Trophoblast cell (in vitro differentiated cells and primary cell): ENCODE measurements at places on chromosomes 11 and 22.

DNA sequence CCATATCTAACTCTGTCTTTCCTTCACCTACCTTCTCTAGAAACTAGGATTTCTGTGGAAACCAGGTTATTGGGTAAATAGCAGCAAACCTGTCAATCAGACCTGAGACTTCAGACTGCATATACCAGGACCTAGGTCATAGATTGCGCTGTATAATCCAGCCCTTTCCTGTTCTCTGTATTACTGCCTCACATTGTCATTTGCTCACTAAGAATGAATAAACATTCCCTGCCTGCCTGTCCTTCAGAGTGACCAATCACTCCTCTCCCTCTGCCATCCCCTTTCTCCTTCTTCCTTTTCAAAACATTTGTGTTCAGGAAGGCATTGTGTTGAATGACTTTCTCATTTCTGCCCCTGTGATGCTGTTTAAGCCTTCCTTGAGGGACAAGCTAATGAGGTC, 14.1 kb upstream of the FZD4 start:
- no peak for DNase-seq

DNA sequence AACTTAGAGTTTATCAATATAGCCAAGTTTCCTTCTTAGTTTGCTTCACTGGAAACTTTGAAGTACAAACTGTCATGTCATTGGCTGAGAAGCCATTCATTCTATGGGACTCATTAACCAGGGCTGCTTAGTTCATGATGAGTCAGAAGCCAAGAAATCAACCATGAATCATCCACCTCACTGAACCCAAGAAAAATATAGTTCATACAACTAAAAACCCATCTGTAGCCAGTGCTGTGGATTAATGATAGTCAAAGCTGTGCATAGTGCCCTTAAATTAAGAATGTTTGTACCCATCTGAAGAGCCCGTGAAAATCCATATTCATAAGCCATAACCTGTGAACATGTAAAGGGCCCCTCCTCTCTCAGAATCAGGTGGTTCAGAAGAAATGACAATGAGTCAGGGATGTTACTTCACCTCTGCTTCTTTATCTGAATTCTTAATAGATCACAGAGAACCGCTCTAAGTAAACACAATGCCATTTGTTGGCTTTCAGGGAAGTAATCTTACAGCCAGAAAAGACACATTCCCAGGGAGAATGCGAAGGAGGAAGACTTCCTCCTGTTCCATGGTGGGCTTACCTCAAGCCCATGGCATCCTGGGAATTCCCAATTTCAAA, 25.4 kb downstream of the MMP20 start:
- peak; percentile 87 for DNase-seq

GRCh38 chr22:32063701-32064100, 20.6 kb downstream of the SLC5A1 start:
- no peak for DNase-seq

DNA sequence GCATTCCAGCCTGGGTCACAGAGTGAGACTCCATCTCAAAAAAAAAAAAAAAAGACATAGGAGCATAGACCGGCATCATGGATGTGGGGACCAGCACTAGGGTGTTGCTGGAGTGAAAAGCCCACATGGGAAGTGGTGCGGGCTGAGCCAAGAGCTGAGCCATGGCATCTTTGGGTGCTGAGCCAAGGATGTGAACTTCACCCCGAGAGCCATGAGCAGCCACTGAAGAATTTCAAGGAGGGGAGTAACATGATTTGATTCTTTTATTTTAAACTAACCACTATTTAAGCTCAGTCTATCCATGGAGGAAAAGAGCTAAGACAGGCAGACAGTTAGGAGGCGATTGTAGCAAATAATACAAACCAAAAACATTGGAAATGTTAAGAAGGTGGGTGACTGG, 57.4 kb downstream of the AHNAK start:
- DNase-seq = no peak

GRCh38 chr11:122317305-122317704, 201.3 kb upstream of the BLID start:
- no peak for DNase-seq

DNA sequence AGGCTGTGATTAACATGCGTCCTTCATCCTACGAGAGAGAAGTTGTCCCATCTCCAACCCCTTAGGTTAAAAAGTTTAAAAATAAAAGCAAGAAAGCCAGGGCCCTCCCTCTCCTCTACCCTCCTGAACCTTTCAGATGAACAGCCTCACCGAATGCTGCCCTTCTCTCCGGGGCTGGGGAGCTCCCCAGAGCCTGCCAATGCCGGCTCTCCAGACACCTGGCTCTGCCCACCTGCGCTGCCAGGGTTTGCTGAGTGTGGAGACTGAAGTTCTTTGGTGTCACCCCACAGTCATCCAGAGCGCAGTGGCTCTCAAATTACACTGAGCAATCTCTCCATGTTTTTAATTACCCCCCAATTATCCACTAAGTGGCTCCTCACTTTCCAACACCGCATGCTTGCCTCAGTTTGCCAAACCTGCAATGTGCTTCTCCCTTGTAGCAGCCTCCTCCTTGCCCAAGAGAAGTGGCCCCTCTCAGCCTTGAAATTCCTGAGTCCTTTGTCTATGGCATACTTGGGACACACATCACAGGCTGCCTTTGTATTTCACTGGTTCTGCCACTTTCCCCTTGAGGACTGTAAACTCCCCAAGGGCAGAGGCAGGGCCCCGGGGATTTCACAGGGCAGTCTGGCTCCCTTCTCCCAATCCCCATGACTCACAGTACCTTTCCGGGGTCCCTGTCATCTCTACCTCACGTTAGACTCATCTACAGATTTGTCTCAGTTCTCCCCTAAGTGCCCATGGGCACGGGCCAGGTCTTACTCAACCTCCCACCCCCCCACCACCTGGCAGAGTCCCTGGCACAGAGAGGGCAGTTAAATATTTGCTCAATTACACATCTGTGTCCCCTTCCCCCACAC, 2.0 kb downstream of the MYH9 start:
- DNase-seq = peak; percentile 73

- no peak for DNase-seq
Measured at GRCh38 chr22:29156507-29156906, 49.2 kb upstream of the EMID1 start.

GRCh38 chr11:133269267-133269666, 263.0 kb downstream of the OPCML start:
- no peak for DNase-seq

DNA sequence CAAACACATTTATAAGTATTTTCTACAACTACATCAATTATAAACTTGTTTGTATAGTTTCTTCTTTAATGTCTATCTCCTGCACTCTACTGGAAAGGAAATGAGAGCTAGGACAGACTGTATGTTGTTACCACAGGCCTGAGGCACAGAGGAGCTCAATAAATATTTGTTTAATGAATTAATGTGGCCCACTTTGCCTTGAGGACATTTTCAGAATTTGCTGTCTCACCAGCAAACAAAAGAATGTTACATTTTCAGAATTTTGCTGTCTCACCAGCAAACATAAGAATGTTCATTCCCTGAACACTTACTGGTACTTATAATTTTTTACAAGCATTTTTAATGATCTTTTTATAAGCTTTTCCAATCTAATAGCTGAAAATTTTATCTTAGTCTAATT, 41.9 kb upstream of the WNT7B start:
- DNase-seq = no peak

GRCh38 chr11:113715273-113715672, 9.2 kb upstream of the TMPRSS5 start:
- no peak for DNase-seq

DNA sequence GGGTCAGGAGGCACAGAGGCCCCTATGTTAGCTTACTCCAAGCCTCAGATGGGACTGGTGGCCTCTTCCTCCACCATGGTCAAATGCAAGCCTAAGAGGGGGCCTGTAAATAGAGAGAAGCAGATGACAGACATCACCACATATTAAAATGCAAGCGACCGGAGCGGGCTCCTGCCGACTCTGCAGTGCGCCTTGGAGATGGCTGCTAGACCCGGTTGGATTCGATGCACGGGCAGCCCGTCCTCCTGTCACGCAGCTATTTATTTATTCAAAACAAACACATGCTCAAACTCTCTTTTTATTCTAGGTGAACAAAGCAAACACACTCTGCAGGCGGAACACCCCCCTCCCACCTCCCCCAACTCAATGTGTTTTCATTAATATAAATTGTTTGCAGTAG, 208.0 kb downstream of the DSCAML1 start:
- no peak for DNase-seq

DNA sequence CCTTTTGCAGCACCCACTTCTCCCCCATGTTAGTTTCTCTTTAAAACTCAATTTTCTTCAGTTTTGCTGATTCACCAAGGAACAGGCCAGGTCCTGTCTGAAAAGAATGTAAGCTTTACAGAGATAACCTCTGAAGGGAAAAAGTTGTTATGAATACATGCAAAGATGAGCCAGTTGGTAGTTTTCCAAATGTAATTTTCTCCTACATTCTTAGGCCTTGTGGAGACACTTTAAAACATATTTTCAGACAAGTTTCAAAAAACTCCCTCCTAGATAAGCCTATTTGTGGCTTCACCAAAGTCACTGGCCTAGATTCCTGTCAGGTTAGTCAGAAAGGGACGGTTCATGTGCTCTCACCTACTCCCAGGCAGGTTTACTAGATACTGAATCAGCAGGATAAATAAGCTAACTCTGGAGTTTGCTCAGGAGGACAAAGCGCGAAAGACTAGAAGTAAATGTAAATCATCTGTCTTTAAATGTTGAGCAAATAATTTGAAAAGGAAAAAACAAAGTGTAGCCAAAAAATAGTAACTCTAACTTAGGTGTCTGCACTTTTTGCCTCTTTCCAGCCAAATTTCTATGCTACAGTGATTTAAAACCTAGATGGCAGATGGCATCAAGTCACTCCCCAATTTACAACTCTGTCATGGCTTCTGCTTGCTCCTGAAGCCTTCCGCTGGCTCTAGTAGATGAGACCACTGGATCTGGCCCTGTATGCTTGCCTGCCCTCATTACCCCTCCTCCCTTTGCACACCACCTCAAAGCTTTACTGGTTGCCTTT, 4.9 kb upstream of the ATP6V1E1 start:
- DNase-seq = peak; percentile 94

- DNase-seq = no peak
Measured at GRCh38 chr11:117546431-117547194, 219.0 kb downstream of the CEP164 start.

GRCh38 chr11:129223701-129224149, 31.6 kb upstream of the ARHGAP32 start:
- DNase-seq = no peak

- DNase-seq = no peak
Measured at GRCh38 chr11:126459691-126460281, 104.3 kb downstream of the ST3GAL4 start.

GRCh38 chr22:38110008-38110862, at the start of gene BAIAP2L2:
TSS of gene BAIAP2L2 (minus strand) at chr22:38110684. CDS start at chr22:38110525, 159 bp downstream.
- DNase-seq = no peak
